ENCODE measurements at places on chromosomes 5 and 9.

DNA sequence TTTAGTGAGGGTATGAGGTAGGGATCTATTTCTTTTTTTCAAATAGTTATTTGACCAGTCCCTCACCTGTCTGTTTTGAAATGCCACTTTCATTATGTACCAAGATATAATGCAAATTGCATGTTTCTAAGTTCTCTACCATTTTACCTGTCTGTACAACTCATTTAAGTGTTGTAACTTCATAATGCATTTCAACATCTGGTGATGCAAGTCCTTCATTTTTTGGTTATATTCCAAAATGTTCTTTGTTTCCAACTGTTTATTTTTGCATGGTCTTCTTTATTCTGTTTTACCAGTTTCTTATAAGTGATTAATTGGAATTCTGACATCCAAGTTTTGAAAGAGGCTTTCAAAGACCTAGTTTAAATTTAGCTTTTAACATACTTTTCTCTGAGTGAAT, 26.8 kb downstream of the TDRD7 start:
- no peak for DNase-seq

GRCh38 chr5:6937677-6938076, 224.4 kb downstream of the TENT4A start:
- DNase-seq: no peak

DNA sequence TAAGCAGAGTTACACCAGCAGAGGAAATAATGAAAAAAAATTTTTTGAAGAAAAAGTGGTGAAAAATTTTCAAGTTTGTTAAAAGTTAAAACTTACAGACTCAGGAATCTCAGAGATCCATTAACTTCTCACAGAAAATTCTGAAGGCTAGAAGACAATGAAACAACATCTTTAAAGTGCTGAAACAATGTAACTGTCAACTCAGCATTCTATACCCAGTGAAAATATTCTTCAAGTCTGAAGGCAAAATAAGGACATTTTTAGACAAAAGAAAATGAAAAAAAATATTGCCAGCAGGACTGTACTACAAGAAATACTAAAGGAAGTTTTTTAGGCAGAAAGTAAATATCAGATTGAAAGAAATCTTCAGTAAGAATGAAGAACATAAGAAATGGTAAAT, 36.7 kb upstream of the RGMB start:
- no peak for DNase-seq

- no peak for DNase-seq
Observed at GRCh38 chr5:181186022-181186421, 19.0 kb downstream of the TRIM7 start.

- no peak for DNase-seq
Observed at GRCh38 chr5:126801992-126802294, 25.0 kb downstream of the LMNB1 start.

DNA sequence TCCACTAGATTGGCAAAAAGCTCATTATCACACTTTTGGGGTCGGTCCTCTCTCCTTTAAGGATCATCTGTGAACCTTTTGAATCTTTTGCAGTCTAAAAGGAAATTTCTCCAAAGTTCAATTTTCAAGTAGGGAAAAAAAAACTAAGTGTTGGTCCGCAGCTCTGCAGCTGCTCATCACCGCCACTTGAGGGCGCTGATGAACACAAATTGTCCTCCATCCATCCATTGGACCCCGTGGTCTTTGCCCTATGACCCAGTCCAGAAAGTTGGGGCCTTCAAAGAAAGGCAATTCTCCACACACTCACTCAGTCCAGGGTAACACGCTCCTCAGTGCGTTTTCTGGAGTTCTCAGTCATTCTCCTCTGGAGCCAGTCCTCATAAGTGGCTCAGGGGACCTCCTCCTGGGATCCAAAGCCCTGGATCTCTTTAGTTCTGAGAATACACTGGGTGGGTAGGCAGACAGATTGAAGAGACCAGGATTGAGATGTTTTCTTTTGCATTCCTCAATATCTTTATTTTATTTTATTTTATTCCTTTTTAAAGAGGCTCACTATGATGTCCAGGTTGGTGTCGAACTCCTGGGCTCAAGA, 63.6 kb upstream of the SLC28A3 start:
- no peak for DNase-seq

- DNase-seq: no peak
Observed at GRCh38 chr9:133958756-133959155, 33.4 kb downstream of the VAV2 start.

DNA sequence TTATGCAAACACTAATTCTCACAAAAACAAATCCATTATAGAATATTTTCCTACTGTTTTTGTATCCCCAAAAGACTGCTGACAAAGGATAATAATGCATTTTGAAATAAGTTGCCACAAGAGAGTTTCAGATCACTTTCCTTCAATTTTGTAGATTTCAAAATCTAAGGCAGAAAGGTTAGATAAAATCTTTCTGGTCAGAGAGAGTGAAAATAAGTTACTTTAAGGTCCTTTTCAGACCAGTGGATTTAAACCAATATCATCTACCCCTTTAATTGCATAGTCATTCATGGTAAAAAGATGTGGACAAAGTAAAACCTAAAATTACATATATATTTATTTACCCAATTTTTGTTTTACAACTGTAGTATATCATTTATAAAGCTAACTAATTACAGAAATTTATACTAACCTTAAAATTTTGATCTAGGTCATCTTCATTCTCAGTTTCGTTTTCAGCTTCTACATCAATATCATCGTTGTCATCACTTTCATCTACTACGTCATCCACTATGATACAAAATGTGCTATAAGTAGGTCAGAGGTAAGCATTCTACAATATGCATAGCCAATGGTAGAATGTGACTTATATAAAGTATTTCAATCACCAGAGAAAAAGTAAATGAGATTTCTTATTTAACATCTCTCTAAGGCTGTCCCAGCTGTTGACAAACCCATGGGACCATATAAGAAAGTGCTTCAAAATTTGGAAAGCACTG, 95.7 kb downstream of the AGTPBP1 start:
- DNase-seq: no peak

GRCh38 chr5:108579236-108579635, 168.5 kb upstream of the FER start:
- no peak for DNase-seq

DNA sequence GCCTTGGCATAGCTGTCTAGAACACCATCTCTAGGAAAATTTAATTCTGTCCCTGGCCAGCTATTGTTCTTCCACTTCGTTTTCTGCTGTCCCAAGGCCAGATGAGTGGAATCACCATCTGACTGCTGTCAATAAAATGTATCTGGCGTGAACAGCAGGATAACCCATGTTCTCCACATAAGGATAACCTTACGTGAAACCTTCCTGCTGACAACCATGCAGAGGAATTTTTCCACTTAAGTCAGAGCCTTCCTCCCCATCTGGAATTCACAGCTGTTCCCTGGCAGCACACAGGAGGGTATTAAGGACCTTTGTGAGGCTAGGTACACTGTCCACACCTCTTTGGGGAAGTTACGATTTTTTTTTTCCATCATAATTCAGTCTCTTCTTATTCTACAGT, 28.6 kb downstream of the RNF44 start:
- no peak for DNase-seq

DNA sequence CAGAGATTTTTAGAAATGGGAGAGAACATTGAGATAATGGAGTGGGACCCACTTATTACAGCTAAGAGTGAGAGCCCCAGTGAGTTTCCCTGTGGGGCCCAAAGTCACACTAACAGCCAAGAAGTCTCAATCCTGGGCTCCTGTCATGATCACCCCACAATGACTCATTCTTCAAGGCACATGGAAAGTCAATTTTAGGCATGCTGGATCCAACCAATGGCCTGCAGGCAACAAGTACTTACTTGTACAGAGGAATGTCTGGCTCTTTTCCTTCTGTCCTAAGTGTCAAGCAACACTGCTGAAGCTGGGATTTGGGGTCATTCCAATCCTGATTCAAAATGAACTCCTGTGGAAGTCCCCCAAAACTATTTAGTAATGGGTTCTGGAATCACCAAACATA, 123.1 kb downstream of the DROSHA start:
- DNase-seq: no peak

- no peak for DNase-seq
Observed at GRCh38 chr5:141779503-141779973, 97.5 kb upstream of the ARAP3 start.

DNA sequence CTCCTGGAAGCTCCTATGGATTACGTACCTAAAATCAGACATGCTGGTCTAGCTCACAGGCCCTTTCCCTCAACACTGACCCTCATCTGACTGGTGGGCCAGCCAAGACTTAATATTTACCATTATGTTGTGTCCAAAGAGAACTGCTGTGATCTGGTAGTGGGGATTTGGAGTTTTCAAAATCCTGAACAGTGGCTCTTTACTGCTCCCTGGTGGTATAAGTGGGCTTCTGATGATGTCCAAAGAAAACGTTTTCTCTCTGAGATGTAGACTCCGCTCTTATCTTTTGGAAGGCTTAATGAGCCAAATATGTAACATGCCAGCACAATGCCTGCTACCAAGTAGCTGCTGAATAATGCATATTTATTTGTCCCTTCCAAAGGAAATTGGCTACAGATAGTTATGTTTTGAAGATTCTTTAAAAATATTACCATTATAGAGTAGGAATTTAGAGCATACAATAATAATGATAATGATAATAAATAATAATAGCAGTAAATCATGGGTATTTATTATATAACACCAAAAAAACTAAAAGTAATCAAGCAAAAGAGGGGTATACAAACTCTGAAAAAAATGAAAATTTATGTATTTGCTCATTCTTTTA, 406.6 kb upstream of the TNC start:
- peak; percentile 24 for DNase-seq

DNA sequence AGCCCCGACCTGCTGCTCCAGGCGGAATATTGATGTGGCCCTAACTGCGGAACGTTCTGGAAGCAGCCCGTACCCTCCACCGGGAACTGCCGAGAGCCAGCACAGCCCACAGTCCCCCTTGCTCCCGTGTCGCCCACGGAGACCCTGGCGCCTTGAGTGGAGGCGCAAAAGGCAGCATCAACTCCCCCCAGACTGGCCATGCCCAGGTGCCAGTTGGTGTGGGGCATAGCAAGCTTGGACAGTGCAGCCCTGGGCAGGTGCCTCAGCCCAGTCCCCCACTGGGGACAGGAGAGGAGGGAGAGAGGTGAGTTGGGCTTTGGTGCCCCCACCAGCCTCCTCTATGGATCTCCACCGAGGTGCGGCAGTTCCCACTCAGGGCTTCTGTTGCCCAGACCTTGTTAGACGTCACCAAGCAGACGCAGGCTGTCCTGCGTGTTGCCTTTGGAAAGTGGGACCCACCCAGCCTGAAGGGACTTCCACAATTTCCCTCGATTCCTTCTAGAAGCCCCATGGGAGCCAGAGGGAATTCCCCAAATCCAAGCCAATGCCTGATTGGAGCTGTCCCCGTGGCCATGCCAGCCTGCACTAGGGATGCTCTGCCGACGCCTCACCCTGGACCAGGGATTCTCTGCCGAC, 19.8 kb upstream of the NRARP start:
- DNase-seq: no peak

- no peak for DNase-seq
Observed at GRCh38 chr5:7094626-7095025, 301.3 kb upstream of the ADCY2 start.

DNA sequence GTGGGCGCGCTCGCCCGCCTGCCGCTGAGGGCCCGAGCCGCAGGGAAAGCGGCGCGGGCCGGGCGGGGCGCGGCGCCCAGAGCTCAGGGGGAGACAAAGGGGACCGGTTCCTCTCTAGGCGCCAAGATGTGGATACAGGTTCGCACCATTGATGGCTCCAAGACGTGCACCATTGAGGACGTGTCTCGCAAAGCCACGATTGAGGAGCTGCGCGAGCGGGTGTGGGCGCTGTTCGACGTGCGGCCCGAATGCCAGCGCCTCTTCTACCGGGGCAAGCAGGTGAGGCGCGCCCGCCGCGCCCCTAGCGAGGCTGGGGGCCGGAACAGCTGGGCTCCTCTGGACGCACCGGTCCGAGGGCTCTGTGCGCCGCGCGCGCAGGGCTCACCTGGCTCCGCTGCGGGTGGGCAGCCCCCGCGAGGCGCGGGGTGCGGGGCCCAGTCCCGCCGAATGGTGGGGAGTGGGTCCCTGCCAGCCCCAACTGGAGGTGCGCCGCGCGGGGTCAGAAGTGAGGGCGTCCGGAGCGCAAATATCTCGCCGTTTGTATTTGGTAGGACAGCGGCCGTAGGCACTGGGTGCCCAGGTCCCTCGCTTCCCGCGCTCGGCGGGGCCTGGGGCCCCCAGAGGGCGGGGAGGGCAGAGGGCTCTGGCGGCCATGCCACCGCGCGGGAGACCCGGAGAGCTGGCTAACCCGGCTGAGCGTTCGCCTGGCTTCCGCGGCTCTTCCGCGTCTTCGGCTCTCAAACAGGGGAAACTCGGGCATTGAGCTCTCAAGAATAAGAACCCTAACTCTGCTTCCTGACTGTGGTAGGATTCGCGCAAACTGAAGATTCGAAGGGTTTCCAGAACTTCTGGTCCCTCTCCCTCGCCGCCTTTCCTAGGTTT, 607 bp downstream of the UHRF2 start:
- peak; percentile 77 for DNase-seq

- DNase-seq: no peak
Observed at GRCh38 chr5:32712481-32713360, 1.6 kb downstream of the NPR3 start.

DNA sequence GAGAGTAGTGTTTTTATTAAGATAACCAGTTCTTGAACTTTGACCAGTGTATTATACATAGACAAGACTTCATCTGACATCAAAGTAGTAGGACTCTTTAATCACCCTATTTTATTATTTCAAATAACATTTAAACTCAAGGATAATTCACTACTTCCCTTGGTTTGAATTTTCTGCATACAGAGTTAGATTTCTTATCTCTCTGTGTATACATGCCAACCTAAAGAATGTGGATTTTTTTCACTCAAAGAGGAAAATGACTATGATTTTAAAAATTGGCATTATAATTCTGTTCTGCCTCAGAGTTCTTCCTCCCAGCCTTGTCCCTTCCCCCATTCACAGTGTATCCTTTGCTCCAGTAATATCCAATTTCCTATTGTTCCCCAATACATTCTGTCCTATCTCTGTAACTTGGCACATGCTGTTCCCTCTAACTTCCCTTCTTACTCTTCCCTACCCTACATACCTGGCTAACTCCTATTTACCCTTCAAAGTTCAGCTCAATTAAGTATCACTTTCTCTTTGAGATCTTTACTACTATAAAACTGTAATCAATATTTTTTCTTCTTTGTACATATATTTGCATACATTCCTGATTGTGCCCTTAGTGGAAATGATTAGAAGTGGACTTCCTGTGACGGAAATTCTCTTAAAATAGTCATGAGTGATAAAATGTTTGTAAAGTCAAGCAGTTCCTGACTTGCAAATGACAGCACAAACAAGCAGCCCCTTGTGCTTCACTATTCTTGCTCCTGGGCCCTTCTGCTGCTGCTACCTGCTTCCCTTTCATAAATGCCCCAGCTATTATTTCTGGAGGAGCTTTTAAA, 38.1 kb upstream of the DENND4C start:
- no peak for DNase-seq

- no peak for DNase-seq
Observed at GRCh38 chr9:13113751-13114150, 165.7 kb downstream of the MPDZ start.

- DNase-seq: no peak
Observed at GRCh38 chr5:76125888-76126287, 42.7 kb downstream of the SV2C start.

GRCh38 chr5:61811052-61811451, 479.0 kb downstream of the ZSWIM6 start:
- no peak for DNase-seq

Data from NCI-H526 treated with DMSO at 0.1 percent for 48 hours (cell line).